Activated T-cell treated with anti-CD3 and anti-CD28 coated beads, Interleukin-2, amount 50 U/mL, for 72 hours (primary cell): ENCODE measurements at places on chromosomes 16 and 17. TPM values are rescaled to one million over a fixed set of nuclear protein-coding genes. Genes with fewer than 3 reads are reported as not detected.

GRCh38 chr16:17829811-17830210, 359.1 kb upstream of the XYLT1 start:
- DNase-seq = no peak

DNA sequence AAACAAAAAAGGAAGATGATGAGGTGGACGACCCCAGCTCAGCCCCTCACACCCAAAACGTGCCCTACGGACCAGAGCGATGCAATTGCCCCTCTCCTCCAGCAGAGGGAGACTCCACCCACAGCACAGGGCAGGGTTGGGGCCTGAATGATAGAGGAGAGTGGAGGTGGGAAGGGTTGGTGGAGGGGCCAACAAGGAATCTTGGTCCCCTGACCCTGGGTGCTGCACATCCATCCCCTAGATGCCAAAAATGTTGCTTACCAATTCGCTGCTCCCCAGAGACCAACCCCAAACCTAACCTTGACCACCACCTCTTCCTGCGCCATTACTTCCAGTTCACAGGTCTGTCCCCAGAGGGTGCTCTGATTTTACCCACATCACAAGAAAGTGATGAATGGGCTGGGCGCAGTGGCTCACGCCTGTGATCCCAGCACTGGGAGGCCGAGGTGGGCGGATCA, 12.9 kb downstream of the P2RX5 start:
- peak; percentile 70 for DNase-seq

DNA sequence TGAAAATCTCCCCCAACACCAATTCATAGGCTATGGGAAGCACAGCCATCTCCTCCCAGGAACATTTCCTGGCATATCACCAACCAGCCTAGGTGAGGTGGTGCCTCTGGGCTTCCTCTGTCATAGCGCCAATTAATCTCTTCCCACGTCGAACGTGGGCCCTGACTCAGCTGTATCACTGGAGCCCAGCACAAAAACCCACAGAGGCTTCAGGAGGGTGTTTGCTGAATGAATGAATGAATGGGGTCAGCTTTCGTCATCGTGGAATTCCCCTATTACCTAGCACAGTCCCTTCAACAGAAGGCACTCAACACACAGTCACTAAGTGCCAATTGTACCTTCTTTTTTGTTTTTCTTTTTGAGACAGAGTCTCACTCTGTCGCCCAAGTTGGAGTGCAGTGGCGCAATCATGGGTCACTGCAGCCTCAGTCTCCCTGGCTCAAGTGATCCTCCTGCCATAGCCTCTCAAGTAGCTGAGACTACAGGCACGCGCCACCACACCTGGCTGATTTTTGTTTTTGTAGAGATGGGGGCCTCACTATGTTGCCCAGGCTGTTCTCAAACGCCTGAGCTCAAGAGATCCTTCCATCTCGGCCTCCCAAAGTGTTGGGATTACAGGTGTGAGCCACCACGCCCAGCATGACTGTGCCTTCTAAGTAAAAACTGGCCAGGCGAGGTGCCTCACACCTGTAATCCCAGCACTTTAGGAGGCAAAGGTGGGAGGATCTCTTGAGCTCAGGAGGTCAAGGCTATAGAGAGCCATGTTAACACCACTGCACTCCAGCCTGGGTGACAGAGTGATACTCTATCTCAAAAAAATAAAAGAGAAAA, 4.1 kb downstream of the ZNF688 start:
- DNase-seq = peak; percentile 71

DNA sequence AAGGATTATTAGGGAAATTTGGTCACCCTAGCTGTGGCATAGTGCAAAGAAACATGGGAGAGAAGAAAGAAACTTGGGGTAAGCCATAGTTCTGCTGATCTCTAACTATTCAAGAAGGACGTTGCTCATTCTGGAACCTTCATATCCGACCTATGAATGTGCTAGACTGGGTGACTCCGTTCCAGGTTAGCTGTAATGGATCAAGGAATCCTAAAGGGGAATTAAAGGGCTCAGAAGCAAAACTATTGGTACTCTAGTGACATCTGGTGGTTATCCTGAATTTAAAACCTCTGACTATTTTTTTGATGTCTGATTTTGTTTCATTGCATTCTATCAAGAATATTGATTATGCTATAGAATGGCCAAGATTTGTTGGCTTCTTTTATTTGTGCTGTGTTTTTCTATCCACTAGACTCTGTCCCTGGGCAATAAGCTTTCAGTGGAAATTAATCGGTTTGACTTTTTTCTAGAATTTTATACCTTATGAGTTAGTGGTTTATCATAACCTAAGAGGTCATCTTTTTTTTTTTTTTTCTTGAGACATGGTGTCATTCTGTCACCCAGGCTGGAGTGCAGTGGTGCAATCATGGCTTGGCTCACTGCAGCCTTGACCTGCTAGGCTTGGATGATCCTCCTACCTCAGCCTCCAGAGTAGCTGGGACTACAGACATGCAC, 19.5 kb downstream of the PCTP start:
- DNase-seq = no peak

- no peak for DNase-seq
Observed at GRCh38 chr17:61574542-61575351, 16.3 kb downstream of the NACA2 start.

DNA sequence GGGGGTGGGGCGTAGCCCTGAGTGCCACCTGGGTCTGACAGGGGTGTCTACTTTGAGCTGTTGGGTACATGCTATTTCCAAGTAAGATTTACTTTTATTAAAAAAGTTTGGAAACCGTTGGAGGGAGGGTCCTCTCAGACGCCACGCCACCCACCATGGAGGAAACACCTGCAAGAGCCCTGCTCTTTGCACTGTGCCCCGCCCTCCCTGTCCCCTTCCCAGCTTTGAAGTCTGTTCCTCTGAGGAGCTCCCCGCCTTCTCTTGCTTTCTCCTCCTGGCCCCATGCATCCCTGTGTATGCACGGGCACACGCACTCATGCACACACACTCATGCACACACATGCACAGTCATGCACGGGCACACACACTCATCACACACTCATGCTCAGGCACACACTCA, 15.5 kb downstream of the ADGRG1 start:
- no peak for DNase-seq

DNA sequence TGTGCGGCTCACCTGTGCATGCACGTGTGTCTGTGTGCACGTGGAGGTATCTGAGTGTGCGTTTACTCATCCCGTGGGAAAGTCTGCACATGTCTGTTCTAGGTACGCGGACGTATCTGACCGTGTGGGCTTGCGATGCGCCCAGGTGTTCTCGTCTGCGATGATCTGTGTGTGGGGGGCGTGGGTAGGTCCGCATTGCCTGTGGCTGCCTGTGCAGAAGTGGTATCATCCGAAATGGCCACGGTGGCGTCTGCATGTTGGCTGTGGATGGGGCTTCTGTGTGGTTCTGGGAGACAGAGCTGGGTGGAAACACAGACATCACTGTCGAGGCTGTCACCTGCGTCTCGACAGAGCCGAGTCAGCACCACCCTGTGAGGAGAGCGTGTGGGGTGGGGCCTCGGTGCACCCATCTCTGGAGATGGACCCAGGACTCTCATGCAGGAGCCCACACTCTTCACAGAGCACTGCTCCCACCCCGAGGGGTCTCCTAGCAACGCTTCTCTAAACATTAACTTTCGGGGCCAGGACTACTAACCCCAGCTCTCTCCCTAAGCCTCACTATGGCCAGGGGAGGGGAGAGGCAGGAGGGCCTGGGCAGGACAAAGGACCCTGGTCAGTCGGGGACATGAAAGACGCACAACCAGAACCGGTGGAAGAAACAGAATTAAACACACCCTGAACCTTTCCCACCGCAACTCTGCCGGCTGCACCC, 8.4 kb downstream of the DPEP1 start:
- DNase-seq = no peak

DNA sequence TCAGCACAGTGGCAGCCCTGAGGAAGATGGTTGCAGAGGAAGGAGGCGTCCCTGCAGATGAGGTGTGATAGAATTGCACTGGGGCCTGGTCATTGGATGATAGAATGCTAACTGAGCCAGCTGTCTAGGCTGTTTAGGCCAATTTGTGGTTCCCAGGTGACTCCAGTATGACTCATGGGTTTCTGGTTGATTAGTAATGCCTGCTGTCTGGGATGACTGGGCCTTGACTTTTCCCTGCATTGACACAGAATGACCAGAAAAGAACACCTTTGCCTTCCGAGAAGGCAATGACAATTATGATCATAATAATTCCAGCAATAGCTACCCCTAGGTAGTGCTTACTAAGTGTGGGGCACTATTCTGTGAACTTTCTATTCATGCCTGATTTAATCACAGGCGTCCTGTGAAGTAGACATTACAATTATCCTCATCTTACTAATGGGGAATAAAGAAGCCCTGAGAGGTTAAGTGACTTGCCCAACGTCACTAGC, 31.5 kb downstream of the USP43 start:
- DNase-seq = peak; percentile 44

- DNase-seq = no peak
Observed at GRCh38 chr16:4373356-4373908, 1.8 kb downstream of the VASN start.

- DNase-seq = no peak
Observed at GRCh38 chr16:64695684-64696083, 426.2 kb downstream of the CDH11 start.

GRCh38 chr16:86495756-86496261, 14.5 kb upstream of the FOXF1 start:
- no peak for DNase-seq

DNA sequence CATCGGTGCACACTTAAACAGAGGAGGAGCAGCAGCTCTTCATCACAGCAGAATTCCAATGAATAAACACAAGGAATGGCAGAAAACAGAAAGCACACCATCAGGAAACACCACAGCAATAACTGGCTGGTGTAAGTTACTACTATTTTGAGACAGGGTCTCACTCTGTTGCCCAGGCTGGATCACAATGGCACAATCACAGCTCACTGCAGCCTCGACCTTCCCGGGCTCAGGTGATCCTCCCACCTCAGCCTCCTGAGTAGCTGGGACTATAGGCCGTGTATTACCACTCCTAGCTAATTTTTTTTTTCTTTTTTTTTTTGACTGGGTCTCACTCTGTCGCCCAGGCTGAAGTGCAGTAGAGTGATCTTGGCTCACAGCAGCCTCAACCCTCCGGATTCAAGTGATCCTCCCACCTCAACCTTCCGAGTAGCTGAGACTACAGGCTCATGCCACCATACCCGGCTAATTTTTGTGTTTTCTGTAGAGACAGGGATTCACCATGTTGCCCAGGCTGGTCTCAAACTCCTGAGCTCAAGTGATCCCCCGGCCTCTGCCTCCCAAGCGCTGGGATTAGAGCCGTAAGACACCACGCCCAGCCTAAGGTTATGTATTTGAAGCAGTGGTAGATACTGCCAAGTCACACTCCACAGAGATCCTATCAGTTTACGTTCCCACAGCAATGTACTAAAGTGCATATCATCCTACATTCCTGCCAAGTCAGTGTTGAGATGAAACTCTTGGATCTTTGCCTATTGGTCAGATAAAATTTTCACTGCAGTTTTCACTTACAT, 20.7 kb downstream of the TRAP1 start:
- DNase-seq = no peak

GRCh38 chr17:78257810-78258322, 26.4 kb downstream of the TMEM235 start:
- peak; percentile 35 for DNase-seq

GRCh38 chr17:61770752-61771533, 92.4 kb downstream of the BRIP1 start:
- DNase-seq = no peak

DNA sequence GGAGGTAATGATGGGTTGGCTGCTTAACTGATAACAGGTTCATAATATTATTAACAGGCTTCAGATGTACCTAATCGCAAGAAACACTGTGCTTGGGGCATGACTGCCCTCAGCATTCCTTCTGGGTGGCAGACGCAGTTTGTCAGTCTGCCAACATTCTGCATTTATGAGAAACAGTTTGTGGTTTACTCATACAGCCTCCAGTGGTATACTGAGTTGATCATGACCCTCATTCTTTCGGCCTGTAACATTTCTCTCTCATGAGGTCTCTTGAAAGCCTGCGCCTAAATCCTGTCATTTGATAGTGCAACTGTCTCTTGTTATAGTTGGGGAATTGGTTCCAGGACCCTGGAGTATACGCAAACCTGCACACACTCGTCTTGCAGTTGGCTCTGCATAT, 4.9 kb upstream of the RUSF1 start:
- DNase-seq = no peak

DNA sequence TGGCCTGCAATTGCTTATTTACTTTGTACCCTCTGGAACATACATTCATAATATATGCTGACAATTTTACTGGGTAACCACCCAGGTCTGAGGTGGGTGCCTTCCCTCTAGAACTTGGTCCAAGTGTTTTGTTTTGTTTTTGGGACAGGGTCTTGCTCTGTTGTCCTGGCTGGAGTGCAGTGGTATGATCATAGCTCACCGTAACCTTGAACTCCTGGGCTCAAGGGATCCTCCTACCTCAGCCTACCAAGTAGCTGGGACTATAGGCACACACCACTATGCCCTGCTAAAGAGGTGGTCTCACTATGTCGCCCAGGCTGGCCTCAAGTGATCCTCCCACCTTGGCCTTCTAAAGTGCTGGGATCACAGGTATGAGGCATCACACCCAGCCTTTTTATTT, 11.2 kb upstream of the CTCF start:
- DNase-seq = no peak

- DNase-seq = no peak
Observed at GRCh38 chr17:75265614-75266315, 4.1 kb downstream of the MRPS7 start.

DNA sequence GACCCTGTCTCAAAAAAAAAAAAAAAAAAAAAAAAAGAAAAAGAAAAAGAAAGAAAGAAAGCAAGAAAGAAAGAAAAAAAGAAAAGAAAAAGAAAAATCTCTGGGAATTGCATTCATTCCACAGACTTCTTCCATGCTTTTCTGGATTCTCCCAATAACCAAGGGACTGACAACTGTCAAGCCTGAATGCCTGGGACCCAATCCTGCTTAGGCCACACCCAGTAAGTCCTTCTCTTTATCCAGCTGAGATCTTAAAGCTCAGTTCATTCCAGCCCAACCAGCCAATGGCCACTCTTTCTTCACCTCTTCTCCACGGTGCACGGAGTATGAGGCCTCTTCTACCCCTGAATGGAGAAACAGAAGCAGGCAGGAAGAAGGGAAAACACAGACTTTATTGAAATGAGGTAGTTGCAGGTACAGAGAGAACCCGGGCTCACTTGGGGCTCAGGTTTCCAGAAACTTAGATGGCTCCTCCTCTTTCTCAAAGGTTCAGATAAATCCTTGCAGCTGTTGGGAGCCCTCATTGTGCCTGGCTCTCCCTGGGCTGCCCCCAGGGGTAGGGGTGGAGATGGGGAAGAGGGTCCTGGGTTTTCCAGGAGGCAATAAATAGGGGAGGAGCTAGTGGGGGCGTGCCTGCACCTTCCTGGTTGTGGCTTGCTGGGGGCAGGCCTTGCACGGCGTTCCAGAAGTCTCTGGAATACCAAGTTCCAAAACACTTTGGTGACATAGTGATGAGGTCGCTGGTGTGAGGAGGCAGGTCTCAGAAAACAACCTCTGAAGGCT, 2.5 kb downstream of the HOXB1 start:
- no peak for DNase-seq

Gene GDPD1
- 3.0 TPM for total RNA-seq

Gene HAS3
- total RNA-seq = 1.4 TPM

Gene SLC7A5
- 463 TPM for total RNA-seq

Gene BCL6B
- 1.4 TPM for total RNA-seq

Gene TTYH2
- total RNA-seq = 5.3 TPM

Gene KCNJ2
- not detected for total RNA-seq

Gene TEKT5
- total RNA-seq = 0.23 TPM

Gene TBC1D3K
- total RNA-seq = not detected

Gene SP6
- total RNA-seq = 0.12 TPM

Gene FLYWCH2
- total RNA-seq = 29.1 TPM
